ENCODE measurements at places on chromosomes 7 and 10.

DNA sequence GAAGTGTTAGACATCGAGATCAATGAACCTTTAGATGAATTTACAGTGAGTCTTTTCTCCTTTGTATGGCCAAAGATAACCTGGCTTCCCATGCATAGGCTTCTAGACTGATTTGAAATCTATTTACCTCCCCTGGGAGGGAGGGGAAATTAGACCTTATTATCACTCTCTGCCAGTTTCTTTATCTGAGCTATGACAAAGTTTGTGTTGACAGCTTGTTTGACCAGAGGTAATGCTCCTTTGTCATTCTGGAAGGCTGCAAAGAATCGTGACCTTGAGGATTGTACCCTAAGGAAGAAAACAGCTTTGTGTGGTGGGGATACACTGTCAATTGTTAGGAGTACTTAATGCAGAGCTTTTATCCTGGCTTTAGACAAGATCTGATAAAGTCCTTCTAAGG is 36.4 kb downstream of the RBM33 start:
- DNase-seq, result no peak

DNA sequence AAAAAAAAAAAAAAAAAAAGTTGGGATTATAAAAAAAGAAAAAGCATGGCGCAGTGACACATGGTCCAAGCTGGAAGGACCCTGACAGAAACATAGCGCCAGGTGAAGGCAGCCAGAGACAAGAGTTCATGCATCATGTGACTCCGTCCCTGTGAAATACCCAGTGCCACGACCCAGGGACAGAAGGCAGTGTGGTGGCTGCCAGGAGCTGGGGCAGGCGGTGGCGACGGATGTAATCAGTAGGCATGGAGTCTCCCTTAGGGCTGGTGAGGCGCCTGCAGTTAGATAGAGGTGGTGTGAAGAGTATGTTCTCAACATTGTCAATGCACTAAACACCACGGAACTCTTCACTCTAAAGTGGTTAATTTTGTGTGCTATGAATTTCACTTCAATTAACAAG is 43.9 kb downstream of the STK32C start:
- no peak for DNase-seq

- no peak for DNase-seq
Observed at GRCh38 chr10:72050873-72051272, 37.5 kb downstream of the SPOCK2 start.

DNA sequence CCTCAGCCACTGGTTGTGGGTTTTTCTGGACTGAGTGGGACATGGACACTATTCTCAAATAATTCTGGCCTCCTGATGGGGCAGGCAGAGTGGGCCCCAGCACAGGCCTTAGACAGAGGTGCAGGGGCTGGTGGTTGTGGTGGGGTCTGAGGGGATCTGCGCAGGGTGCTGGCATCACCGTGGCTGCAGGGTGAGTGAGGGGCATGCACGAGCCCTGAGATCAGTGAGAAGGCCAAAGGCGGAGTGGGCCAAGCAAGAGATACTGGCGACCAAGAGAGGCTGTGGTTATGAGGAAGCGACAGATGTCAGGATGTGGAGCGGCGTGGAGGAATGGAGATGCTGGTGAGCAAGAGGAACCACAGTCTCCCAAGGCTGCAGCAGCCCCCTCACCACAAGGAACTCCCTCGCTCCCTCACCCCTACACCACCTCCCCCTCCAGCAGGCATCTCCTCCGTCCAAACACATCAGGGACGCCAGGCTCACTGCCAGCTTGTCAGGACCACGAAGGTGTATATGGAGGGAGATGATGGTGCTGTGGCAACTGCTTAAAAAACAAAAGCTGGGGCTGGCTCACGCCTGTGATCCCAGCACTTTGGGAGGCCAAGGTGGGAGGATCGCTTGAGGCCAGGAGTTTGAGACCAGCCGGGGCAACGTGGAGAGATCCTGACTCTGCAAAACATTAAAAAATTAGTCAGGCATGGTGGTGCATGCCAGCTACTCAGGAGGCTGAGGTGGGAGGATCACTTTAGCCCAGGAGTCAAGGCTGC is 9.6 kb downstream of the PRF1 start:
- no peak for DNase-seq

GRCh38 chr10:76576276-76576962 is 1061.2 kb downstream of the KCNMA1 start:
- DNase-seq, result no peak

- DNase-seq, result no peak
Observed at GRCh38 chr7:111223802-111224253, 132.9 kb downstream of the LRRN3 start.

DNA sequence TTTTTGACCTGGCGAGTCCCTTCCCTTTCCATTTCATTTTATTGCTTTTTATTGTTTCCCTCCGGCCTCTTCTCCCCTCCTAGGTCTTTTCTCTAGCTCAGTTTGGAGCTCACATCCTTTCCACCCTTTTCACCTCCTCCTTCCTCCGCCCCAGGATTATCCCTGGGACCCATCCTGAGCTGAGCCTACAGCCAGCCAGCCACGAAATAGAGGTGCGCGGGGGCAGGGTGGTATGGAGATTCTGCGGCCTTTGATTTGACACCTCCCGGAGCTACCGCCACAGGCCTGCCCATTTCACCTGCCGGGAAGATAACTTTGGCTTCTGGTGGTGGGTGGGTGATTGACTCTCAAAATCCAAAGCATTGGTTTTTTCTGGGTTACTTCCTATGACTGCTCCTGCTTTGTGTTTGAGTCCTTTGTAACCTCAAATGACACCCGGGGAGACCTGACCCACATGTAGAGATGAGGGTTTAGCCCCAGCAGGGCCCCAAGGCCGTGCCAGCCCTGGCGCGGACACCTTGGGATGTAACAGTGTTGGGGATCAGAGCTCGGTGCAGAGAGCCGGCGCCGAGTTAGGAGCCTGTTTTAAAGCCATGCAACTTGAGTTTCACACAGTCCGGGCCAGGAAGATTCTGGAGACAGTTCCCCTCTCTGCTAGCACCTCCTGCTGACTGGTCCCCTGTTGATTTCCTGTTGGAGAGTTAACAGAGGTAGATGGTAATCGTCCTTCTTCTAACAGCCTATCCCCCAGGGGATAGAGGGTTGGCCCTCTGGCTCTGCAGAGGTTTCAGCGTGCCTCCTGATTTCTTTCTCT is 1.5 kb downstream of the DUSP5 start:
- DNase-seq, result peak; percentile 53

DNA sequence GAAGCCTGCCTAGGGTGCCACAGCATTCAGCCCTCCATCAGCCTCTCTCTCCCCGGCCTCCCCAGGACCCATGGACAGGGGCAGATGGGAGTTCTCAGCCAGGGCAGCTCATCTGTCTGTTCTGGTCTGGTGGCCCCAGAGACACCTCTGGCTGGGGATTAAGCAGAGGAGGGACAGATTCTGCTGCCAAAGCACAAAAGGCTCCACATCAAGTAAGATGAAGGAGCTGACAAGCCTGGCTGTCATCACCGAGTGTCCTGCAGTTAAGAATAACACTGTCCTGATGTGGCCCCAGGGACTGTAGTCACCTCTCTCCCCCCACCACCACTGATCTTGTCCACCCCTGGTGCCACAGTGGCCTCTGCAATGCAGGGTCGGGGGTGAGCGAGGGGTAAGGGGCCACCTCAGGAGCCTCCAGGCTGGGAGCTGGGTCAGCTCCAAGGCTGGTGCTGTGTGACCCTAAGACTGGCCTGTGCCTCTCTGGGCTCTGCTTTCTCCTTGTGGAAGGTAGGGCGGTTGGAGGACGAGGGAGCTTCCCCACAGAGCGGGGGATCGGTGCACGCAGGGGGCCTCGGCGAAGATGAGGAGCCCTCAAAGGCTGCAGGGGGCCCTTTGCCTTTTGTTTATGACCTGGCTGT is 18.7 kb downstream of the C10orf105 start:
- no peak for DNase-seq

All from activated naive CD4-positive, alpha-beta T cell treated with Interleukin-2 at 50 U/mL for 16 hours (primary cell).